ENCODE measurements at places on chromosomes 5 and 9. TPM values are rescaled to one million over a fixed set of nuclear protein-coding genes. Genes with fewer than 3 reads are reported as not detected.

The CCNO gene
- total RNA-seq: 4.3 TPM

The NRARP gene
- total RNA-seq: 2.5 TPM

The PCDHB13 gene
- total RNA-seq: 0.08 TPM

The LCN1 gene
- 0.20 TPM for total RNA-seq

The NR3C1 gene
- 27.9 TPM for total RNA-seq

Data from A549 treated with Hydrocortisone at 1 μM for 4 hours (cell line).